Fibroblast of skin of scalp (primary cell): ENCODE measurements at places on chromosomes 6 and 20.
A peak's percentile ranks its signal among the peaks of the same experiment; 100 is the strongest.

DNA sequence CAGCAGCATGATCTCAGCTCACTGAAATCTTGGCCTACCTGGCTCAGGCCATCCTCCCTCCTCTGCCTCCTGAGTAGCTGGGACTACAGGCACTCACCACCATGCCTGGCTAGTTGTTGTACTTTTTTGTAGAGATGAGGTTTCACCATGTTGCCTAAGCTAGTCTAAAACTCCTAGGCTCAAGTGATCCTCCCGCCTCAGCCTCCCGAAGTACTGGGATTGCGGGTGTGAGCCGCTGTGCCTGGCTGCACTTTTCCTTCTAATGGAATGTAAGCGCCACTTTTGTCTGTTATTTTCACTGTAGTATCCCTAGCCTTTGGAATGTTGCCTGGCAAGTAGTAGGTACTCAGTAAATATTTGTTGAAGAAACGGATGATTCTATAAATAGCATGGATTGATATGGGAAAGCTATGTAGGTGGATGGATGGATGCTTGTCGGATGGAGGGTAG lies 10.4 kb upstream of the TRIB3 start:
- peak; percentile 34 for DNase-seq

DNA sequence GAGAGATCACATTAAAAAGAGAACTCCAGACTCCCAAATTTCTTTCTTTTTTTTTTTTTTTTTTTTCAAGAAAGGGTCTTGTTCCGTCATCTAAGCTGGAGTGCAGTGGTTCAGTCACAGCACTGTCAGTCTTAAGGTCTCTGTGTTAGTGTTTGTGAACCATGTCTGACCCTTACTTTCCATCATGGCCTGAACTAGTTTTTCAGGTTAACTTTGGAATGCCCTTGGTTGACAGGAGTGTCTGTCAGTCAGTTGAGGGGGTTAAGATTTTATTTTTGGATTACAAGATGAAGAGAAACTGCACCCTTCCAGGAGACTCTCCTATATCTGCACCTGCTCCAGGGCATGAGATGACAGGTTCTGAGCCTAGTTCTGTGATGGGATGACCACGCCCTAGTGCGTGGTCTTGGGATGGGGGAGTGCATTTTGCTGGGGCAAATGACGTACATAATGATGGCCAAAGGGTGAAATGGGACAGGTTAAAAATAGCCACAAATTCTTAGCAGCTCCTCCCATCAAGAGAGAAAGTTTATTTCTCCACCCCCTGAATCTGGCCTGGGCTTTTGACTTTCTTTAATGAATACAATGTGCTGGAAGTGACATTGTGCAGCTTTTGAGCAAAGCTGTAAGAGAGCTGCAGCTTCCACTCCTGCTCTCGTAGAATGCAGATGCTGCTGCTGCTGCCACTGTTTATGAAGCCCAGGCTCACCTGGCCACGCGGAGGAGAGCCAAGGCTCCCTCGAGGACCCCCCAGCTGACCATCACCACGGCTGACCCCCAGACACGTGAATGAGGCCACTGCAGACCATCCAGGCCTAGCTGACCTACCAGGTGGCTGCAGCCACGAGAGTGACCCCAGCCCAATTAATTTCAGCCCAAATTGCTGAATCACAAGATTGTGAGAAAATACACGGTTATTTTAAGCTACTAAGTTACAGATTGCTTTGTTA lies 29.7 kb upstream of the FAM50B start:
- no peak for DNase-seq

- no peak for DNase-seq
Observed at GRCh38 chr6:138296381-138296780, 78.1 kb upstream of the PBOV1 start.

DNA sequence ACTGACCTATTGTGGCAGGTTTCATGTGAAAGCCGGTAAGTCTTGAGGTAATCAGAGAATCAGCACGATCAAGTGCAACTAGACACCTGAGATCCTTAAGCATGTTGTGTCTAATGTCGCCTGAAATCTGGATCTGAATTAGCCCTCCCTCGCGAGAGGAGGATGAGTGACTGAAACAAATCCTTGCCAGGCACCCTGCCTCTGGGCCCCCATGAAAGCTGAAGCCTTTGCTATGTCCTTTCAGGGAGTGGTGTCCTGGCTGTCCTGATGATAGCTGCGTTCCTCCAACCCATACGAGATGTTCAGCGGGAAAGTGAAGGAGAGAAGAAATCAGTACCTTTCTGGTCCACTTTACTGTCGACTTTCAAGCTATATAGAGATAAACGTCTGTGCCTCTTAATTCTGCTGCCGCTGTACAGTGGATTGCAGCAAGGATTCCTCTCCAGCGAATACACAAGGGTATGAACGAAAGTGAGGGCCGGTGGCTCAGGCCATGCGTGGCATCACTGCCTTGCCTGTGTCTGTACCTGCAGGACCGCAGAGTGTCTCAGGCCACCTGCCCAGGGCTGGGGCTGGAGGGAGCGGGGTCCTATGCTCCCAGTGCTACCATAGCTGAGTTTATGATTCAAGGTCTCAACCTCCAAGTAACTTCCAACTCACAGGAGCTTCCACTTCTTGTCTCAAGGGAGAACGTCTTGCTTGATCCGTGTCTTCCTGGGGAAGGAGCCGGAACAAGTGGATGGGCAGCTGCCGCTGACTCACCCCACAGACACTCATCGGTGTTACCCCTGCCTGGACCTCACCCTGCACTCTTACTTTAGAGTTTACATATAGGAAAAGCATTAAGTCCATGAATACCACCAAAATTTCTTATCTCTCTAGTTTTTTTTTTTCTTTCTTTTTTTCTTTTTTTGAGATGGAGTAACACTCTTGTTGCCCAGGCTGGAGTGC lies 12.8 kb downstream of the UNC93A start:
- DNase-seq = no peak

DNA sequence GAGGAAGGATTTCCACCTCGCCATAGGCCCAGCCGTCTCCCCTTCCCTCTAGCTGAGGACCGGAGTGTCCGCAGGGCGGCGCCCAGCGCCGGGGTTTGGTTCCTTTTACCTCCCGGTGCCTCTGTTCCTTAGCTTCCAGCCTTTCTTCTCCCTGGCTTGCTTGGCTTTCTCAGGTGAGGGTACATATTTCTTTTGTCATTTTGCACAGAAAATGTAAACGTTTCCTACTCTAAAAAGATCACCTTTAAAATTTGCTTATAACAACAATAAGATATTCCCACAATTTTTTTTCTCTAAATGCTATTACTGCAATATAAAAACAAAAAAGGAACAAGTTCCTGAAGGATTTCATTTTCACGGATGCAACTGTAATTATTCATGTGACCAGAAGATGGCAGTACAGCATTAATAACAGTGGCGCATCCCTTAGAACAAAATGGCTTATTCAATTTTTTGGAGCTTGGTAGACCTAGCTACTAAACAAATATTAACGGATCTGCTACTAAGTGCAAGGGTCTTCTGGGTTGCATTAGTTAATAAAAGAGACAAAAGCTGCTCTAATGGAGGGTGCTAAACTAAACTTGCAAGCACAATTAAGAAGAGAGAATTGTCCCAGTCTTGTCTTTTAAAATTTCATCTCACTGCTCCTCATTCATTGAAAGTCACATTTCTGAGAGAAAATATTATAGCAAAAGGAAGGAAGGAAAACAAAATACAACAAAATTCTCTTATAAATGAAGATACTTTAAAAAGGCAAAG lies 172.9 kb downstream of the ADGRG6 start:
- DNase-seq = peak; percentile 55

- DNase-seq = no peak
Observed at GRCh38 chr6:11386323-11386722, 151.2 kb upstream of the TMEM170B start.

GRCh38 chr6:44507014-44507413 lies 119.5 kb downstream of the CDC5L start:
- no peak for DNase-seq

GRCh38 chr6:3616565-3617176 lies 134.8 kb downstream of the PXDC1 start:
- no peak for DNase-seq

GRCh38 chr20:62237801-62238568 lies at the start of gene OSBPL2:
TSS of gene OSBPL2 (plus strand) at chr20:62238521. CDS start at chr20:62256185, 17,664 bp downstream.
- peak; percentile 96 for DNase-seq

DNA sequence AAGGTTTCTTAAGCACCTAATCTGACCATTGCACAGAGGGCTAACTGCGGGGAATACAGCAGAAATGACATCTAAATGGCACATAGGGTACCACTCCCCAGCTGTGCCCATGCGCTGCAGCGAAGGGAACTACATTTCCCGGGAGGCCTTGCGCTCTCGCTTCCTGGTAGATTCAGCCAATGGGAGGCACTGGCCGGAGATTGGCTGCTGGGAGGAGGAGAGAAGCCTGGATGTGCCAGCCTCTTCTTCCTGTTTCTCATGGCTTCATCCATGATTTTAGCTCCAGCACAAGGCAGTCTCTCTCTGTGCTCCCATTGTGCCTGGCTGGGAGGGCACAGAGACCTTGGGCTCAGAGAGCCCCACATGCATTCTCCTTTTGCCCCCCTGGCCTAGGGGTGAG lies 101.7 kb upstream of the FOXA2 start:
- DNase-seq = peak; percentile 79

GRCh38 chr6:128138694-128139093 lies 237.8 kb upstream of the THEMIS start:
- DNase-seq = no peak

DNA sequence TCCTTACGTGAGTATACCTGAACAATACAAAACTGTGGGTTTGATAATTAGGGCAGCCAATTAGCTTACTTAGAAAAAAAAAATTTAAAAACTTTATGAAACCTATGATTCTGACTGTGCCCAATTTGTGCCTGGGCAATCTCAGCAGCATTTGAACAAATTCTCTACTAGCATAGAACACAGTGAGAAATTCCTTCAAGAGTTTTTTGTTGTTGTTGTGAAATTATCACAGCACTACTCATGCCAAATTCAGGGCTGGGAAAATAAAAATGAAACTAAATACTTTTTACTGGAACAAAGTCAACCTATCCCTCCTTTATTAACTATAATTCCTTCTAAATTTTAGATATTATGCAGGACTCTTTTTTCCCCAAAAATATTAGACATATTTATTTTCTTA lies 42.9 kb downstream of the POU3F2 start:
- no peak for DNase-seq

GRCh38 chr6:29925727-29926412 lies 16.5 kb upstream of the HLA-A start:
- DNase-seq = no peak

DNA sequence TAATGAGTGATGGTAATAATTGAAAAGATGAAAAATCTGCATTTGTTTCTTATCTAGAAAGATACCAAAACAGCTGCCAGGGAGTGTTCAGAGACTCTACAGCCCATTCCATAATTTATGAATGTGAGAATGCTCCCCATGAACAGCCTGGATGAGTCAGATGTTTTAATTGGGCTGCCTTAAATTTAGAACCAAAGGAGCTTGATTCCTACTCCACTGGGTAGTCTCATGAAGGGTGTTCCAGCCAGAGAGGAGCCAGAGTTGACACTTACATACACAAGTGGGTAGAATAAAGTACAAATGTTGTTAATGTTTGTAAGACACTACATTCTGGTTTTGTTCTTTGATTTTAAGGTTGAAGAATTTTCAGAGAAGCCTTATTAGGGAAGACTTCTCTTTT lies 158.7 kb upstream of the PRND start:
- DNase-seq = no peak

- DNase-seq = peak; percentile 1
Observed at GRCh38 chr6:103672169-103672568, 1187.5 kb downstream of the HACE1 start.

DNA sequence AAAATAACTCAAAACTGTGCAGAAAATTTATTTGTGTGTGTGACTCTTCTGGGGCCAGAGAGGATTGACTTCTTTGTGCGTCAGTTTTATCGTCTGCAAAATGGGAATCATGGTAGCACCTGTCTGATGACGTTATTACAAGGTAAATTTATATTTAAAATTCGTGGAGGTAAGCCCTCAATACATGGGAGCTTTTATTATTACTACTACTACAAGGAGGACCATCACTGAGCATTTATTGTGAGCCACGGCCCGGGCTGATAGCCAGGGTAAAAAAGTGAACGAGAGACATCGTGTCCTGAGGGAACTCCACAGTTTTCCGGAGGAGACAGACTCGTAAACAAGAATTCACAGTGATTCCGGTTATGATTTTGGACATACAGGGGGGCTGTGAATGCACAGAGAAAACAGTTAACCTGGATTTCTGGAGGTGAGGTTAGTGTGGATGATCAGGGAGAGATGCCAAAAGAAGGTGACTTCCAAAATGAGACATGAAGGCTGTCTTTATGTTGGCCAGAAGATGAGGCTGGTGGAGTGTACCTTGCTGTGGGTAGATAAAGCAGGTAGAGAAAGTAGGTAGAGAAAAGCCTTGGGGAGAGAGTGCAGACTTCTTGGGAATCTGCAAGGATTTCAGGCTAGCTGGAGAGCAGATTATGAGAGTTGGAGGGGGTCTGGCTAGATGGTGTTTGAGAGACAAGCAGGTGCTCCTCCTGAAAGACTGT lies 10.6 kb upstream of the SERINC3 start:
- DNase-seq = no peak

- DNase-seq = no peak
Observed at GRCh38 chr6:157066781-157067491, 256.4 kb downstream of the TMEM242 start.

DNA sequence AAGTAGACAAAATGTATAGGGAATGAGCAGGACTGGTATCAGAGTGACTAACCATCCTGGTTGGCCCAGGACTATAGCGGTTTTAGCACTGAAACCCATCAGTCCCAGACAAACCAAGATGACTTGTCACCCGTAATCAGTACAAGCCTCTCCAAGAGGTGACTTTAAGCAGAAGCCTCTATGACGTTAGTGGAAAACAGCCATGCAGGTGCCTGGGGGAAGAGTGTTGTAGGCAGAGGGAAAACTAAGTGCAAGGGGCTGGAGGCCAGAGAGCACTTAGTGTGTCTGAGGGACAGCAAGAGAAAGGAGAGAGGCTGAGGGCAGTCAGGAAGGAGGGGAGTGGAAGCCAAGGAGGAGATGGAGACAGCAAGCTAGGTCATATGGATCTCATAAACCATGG lies 2.1 kb downstream of the SGK2 start:
- no peak for DNase-seq

DNA sequence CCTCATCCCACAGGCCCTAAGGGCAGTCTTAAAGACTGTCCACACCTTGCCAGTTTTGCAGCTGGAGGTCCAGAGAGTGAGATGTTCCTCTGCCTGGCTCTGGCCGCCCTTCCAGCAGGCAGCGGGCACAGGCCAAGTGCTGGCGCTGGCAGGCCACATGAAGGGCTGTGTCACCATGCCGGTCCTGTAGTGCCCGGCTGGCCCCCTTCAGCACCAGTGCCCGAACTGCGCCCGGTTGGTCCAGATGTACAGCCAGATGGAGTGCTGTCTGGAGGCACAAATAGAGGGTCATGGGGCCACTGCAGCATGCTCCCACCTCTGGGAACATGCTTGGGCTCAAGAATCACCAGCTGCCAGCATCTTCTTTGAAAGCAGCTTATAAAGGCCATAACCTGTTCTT lies 3.8 kb downstream of the NFKBIE start:
- no peak for DNase-seq

- DNase-seq = no peak
Observed at GRCh38 chr20:50113420-50114224, 672 bp upstream of the UBE2V1 start.
